Endothelial cell of umbilical vein (primary cell): ENCODE measurements at places on chromosomes 12 and 14. TPM values are rescaled to one million over a fixed set of nuclear protein-coding genes. Genes with fewer than 3 reads are reported as not detected.

The DIO3 gene
- total RNA-seq = not detected in 2 replicates

DNA sequence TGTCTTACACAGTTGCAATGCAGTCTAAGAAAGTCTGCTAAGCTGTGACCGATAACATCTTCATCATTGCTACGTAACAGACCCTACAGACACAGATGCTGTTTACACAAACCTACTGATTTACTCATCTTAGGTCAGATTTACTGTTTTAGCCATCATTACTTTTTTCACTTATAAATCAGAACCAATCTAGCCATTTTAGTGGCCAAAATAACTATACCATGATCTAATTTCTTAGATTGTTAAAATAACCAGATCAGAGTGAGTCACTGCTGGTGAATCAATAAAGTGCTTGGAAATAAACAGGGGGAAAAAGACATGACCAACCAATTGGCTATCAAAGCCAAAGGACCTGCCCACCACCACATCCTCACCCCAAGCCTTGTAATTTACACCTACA, 57.0 kb upstream of the FOXN3 start:
- DNase-seq = no peak

The GALNT9 gene
- total RNA-seq = 0.73 TPM in 1 of 2 replicates, not detected in the other

GRCh38 chr12:77734214-77734883, 96.3 kb upstream of the NAV3 start:
- DNase-seq = no peak

DNA sequence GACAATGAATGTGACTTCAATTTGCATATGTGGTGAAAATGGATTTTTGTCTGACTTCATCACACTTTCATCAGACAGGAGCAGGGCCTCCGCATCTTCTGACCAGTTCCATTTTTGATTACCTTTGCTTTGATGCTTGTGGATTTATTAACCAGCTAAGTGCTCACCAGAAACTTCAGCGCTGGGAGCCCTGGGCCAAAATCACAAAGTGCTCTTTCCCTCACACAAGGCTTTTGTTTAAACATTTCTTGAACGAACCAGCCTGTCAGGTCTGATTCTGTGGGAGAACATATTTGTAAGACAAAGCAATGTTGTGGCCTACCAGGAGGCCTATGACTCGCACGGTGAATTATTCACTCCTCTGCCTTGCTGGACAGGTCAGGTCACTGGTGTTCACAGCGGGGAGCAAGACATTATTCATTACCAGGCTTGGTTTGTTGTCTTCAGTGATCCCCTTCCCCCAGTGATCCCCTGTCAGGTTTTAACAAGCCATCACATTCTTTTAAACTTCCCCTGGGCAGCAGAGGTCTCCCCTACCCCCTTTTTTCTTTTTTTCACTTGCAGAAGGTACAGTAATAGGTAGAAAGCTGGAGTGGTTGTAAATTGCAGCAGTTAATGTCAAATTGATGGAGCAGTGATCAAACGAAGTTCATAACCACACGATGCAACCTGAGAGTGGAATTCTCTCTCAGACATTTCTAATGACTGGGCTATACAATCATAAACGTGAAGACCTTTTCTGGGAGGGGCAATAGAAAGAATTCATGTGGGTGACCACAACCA, 167.5 kb upstream of the PRICKLE1 start:
- DNase-seq = peak; percentile 44

- no peak for DNase-seq
These were observed 19.2 kb downstream of the LUM start for GRCh38 chr12:91091916-91092715.

- no peak for DNase-seq
These were observed 20.1 kb downstream of the SLC48A1 start for GRCh38 chr12:47793015-47793681.

DNA sequence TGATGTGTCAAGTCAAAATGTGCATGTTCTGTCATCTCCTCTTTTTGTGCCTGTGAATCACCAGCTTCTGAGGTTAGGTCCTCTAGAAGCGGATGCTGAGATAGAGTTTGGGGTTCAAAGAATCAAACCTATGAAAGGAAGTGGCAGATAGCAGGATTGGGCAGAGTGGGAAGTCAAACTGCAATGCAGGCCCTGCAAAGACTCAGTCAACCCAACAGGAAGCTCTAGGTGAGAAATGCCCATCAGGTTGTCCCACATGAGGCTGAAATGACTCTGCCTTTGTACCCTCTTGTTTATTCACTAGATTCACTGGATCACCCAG, 4.5 kb upstream of the MIA2 start:
- no peak for DNase-seq

The TTC9 gene
- total RNA-seq = 0.09 TPM in 1 of 2 replicates, not detected in the other

GRCh38 chr12:49962861-49963765, 1.4 kb downstream of the AQP5 start:
- DNase-seq = peak; percentile 57

GRCh38 chr12:108312073-108312659, 26.9 kb downstream of the CMKLR1 start:
- no peak for DNase-seq

The CEBPE gene
- not detected in 2 replicates for total RNA-seq

The DIO2 gene
- total RNA-seq = 0.75 TPM in 1 of 2 replicates, not detected in the other

DNA sequence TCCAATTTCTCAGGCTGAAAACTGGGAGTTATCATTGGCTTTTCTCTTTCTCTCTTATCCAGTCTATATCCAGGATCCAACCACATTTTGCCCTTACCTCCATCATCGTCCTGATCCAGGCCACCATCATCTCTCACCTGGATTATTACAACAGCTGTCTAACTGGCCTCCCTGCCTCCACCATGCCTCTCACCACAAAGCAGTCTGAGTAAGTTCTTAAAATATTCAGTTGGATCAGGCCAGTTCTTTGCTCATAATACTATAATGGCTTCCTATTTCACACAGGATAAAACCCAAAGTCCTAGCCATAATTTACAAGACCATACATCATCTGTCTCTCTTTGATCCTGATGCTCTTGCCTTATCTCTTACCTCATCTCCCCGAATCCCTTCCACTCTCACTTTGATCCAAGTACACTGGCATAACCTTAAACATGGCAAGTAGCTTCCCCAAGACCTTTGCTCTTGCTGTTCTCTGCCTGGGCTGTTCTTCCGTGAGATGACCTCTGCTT, 133.4 kb upstream of the RAP1B start:
- no peak for DNase-seq

- DNase-seq = peak; percentile 16
These were observed 895 bp downstream of the SLC7A8 start for GRCh38 chr14:23182372-23183157.

The RIMBP2 gene
- total RNA-seq = not detected in 2 replicates

DNA sequence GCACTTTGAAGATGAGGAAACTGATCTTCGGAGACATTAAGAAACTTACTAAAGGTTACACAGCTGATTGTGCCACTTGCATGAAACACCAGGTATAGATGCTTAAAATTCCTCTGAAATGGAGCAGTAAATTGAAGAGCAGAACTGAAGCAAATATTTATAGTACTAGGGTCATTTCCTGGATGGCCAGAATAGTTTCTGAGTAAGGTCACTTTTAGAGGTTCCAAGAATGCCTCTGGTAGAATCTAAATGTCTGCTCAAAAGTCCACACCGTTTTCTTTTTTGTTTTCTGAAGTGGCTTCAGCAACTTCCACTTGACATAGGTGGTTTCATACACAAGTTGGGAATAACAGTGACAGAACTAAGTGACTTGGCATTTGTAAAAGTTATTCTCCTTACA, 19.4 kb downstream of the TPH2 start:
- no peak for DNase-seq

DNA sequence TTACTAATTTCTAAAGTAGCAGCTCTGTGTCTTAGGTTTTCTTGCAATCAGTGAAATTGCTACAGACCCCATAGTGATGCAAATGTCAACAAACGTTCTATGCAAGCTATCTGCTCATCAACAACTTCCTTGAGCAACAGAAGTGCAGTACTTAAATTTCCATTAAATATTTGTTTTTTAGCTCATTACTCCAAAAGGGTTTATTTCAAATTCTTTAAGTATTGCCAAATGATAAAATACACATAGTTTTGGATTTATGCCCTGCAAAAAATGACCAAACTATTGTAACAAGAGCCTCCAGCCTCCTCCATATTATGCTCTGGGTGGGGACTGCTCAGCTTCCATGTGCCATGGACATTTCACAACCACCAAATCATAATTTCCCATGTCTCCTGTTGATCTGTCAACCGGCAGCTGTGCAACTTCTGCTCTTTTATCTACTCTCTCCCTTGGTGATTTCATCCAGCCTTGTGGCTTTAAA, 4.4 kb downstream of the BDKRB1 start:
- DNase-seq = no peak

GRCh38 chr12:14431975-14432374, 66.5 kb downstream of the ATF7IP start:
- no peak for DNase-seq

GRCh38 chr12:647385-648085, 15.7 kb downstream of the NINJ2 start:
- no peak for DNase-seq

GRCh38 chr12:131753757-131754156, 42.9 kb downstream of the SFSWAP start:
- no peak for DNase-seq

DNA sequence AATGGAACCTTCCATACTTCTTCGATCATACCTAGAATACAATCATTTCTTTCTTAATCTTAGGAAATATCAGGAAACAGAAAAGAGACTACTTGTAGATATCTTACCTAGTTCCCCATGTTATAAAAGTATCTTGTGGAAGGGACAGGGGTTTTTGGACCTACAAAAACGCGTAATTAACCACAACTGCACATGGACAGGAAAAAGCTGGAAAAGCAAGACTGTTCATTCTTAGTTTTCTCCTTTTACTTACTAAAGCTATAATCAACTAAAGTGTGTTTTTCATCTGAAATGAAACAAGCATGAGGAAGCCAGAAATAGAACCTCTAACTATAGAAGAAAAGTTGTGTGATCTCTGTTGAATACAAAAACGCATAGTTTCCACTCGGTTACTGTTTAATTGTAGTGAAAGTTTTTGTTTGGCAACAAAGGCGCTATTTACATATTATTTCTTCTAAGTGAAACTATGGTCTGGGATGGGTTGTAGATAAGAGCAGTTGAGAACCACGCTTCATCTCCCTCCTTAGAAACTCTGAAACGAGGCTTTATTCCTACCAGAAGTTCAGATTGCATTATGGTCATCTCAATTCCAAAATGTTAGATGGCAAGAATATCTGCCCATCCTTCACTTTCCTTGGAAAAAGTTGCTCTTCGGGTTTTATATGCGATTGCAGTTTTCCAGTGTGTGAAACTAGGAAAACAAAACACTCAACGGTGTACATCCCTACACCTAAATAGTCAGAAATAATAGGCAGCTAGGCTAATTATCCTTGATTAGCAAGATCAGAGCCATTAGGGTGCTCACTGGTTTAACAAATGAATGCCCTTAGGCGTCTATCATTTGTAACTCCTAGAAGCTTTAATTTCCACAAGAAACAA, 1.1 kb downstream of the BCAT1 start:
- DNase-seq = peak; percentile 70

The KRT85 gene
- total RNA-seq = not detected in 2 replicates

DNA sequence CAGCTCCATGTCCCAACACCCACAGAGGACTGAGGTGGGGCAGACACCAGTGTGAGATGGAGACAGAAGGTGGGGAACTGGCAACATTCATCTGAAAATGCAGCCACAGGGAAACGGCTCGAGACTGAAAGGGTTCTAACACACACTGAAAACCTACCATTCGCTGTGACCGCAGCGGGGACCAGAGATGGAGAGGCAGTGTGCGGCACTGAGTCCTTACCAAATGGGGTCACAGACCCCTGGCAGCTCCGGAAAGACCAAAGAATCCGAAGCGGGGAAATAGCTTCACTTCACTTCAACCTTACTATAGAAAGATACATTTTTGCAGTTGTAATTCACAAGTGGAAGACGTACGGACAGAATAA, 9.6 kb downstream of the BAG5 start:
- no peak for DNase-seq

DNA sequence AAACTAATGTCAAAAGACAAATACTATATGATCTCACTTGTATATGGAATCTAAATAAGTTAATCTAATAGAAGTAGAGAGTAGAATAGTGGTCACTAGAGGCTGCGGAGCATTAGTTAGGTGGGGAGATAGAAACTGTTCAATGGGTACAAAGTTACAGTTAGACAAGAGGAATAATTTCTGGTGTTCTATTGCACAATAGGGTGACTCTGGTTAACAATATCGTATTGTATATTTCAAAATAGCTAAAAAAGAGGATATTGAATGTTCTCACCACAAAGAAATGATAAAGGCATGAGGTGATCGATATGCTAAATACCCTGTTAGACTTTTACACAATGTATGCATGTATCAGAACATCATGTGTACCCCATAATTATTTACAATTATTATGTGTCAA, 42.9 kb downstream of the IGF1 start:
- DNase-seq = no peak

DNA sequence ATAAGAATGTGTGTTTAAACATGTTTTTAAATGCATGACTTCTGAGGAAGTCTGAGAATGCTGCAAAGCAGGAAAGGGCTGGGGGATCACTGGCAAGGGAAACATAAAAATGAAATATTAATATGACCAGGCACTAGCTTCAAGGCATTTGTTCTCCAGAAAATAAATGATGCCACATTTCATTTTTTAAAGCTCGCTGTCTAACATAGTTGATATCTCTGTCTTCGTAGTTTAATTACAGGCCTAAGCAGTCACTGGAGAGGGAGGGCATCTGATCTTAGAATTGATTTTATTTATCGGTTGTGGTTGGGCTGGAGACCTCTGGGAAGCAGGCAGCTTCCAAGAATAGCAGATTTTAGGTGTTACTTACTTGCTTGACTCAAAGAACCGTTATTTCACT, 87.5 kb downstream of the TBC1D30 start:
- DNase-seq = no peak

DNA sequence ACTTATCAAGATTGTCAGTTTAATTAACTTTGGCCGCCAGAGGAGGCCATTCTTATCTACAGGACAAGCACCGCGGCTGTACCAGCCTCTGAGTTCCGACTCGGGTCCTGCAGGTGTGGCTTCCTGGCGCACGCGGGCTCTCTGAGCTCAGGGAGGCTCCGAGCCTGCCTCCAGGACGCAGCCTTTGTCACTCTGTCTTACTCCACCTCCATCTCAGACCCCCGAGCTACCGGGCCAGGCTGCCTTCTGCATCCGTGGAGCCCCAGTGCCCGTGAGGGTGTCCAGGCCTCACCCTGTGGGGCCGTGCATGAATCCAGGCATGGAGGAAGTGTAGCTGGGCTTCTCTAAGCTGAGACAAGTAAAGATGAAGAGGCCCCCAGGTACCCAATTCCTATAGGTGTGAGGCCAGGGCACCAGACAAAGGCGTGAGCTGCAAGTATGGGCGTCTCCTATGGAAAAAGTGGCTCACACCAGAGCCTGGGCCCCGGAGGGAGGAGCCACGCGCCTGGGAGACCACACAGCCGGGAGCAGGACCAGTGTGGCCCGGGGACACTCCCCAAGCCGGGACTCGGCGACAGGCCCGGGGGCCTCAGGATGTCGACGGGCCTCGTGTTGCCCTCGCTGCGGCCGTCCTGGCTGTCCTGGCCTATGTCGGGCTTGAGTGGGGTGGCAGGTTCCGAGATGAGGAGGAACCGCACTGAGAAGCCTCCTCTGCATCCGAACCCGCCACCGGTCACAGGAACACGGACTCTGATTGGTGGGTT, 42.8 kb downstream of the NOC4L start:
- no peak for DNase-seq

The CD9 gene
- total RNA-seq = 379 and 504 TPM in 2 replicates

- no peak for DNase-seq
These were observed 53.2 kb downstream of the TSPAN19 start for GRCh38 chr12:84982888-84983287.

- DNase-seq = no peak
These were observed 22.8 kb downstream of the ITGA7 start for GRCh38 chr12:55684761-55685370.

GRCh38 chr12:46318037-46318436, 49.2 kb upstream of the SLC38A1 start:
- DNase-seq = no peak
